ENCODE measurements at places on chromosomes 12 and 14.

DNA sequence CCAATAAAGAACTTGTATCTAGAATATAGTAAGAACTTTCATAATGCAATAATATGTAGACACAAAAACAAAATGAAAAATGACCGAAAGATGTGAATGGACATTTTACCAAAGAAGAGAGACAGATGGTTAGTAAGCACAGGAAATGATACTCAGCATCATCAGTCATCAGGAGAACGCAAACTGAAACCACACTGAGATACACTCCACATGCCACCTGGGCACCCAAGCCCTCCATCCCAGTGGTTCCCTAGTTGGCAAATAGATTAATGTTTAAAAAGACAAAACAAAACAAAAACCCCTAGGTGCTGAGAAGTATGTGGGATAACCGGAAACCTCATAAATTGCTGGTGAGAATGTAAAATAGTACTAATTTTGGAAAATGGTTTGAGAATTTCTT, 26.8 kb upstream of the VPS33A start:
- DNase-seq = no peak

- no peak for DNase-seq
Measured at GRCh38 chr14:23335623-23336022, 14.4 kb downstream of the PABPN1 start.

DNA sequence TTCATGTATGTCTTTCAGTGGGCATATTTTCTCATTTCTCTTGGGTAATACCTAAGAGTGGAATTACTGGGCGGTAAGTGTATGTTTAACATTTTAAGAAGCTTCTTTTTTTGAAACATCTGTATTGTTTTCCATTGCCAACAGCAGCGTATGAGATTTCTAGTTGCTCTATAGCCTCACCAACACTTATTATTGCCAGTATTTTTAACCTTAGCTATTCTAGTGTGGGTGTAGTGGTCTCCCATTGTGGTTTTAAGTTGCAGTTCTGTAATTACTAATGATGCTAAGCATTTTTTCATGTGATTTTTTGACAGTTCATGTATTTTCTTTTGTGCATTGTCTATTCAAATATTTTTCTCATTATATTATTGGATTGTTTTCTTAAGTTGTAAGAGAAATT, 101.9 kb upstream of the EEA1 start:
- DNase-seq = no peak

DNA sequence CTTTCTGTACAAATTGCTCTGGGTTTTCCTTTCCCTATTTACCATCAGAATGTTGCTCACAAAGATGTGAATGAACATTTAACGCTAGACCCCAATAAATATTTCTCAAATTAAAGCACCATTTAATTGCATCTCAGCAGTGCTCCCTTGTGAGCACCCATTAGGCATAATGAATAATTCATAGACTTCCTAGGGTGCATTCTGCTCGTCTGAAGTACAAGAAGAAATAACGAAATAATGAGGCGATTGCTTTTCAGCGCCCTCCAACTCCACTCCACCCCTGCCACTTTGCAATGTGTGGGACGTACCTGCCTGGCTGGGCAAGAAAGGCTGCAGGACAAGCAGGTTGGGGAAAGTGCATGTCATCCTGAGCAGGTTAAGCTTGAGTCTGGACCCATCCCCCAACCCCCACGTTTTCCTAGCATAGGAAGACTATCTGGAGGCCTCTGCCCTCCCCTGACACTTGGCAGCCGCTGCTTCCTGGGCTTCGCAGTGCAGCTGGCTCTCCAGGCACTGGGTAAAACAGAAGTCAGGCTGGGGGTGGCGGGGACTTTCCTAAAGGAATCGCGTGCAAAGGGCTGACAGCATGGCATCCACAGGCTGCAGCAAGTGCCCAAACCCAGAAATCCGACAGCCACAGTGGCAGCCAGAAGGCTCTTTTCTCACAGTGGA, 253.7 kb downstream of the DUSP6 start:
- peak; percentile 89 for DNase-seq

DNA sequence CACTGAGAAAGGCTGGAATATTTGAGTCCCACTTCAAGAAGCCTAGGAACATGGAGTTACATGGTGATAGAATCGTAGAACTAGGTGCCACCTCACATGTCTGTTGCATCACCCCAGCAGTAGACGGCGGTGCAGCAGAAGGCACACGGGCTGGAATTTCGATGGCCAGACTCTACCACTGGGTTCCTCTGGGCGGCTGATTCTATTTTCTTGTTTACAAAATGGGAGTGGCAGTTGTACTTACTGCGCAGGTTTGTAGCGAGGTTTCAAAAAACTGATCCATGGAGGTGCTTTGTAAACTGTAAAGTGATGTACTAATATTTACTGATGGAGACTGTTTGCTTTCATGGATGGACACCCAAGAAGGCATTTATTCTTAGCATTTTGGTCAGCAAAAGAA, 45.7 kb downstream of the WDR20 start:
- DNase-seq = no peak

DNA sequence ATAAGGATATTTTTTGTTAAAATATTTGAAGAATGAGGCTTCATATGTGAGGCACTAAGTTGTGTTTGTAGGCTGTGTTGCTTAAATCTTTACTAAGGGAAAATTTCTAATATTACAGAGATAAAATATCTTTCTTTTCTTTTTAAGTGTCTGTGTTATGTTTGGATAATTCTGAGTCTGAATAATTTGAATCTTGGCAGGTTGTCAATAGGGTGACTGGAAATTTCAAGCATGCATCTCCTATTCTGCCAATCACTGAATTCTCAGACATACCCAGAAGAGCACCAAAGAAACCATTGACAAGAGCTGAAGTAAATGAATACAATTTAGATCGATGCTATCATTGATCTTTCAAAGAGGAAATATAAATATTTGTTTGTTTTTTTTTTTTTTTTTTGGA, 29.4 kb downstream of the TMPO start:
- DNase-seq = no peak

DNA sequence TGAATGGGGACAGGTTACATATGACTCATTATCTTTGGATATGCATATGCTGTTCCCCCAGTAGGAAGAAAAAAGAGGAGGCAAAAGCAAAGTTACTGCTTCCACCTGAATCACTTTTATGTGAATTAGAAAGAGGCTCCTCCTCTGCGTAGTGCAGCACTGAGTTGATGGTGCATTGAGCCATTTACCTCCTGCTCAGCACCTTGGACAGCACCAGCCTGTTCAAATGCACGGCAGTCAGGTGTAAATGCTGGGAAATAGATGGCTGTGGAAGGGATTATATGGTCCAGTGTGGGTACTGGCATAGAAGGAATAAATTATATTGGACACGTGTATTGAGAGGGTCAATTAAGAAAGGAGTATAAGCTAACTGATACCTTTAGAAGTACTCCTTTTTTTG, 541.9 kb upstream of the SEL1L start:
- DNase-seq = peak; percentile 77

DNA sequence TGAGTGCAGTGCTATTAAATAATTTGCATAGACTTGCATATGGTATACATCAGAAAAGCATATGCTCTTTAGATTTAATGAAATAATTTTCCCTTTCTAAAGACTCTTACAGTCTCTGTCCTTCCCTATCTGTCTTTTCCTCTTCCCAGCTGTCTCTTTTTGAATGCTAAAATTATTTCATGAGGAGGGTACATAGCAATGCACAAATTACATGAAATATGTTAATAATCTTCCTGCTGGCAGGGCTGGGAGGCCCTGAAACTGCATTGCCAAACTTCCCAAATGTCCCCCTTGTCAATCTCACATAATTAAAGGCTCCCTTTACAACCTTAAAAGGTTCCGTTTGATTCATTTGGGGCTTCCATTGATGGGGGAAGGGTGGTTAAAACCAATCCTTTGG, 22.2 kb downstream of the LLPH start:
- no peak for DNase-seq

DNA sequence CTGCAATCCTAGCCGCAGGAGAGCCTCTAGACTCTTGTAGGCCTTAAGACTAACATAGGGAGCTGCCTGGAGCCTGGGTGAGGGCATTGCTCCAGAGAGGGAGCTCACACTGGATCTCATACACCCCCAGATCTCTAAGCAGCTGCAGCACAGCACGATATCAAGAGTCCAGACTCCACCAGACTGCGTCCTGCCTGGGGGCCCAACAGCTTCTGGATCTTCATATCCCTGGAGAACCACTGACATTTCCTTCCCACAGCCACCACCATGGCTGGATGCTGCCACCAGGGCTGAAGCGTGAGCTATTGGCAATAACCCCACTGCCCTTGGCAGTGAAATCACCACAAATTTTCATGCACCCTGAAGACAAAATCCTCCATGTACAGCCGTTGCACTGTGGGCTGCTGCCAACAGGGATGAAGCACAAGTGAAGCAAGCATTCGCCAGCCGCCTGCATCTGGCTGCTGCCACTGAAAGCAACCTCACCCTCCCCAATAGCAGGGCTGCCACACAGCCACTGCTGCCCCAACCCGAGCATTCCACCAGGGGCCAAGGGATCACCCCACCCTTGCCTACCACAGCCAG, 28.2 kb downstream of the CACNA2D4 start:
- DNase-seq = no peak

- DNase-seq = peak; percentile 70
Measured at GRCh38 chr14:90445011-90445410, 48.2 kb downstream of the CALM1 start.

Measured in H9 (cell line).